ENCODE measurements at places on chromosomes 7 and 10. TPM values are rescaled to one million over a fixed set of nuclear protein-coding genes. Genes with fewer than 3 reads are reported as not detected.

- no peaks in the 10 kb centered on the region for H3K27me3 ChIP-seq
- DNase-seq = no peak
- H3K4me3 ChIP-seq = peak overlapping the region; percentile 34
- no peak overlapping the region for H3K27ac ChIP-seq
Observed at GRCh38 chr7:151339651-151340382, 1.8 kb upstream of the NUB1 start.

DNA sequence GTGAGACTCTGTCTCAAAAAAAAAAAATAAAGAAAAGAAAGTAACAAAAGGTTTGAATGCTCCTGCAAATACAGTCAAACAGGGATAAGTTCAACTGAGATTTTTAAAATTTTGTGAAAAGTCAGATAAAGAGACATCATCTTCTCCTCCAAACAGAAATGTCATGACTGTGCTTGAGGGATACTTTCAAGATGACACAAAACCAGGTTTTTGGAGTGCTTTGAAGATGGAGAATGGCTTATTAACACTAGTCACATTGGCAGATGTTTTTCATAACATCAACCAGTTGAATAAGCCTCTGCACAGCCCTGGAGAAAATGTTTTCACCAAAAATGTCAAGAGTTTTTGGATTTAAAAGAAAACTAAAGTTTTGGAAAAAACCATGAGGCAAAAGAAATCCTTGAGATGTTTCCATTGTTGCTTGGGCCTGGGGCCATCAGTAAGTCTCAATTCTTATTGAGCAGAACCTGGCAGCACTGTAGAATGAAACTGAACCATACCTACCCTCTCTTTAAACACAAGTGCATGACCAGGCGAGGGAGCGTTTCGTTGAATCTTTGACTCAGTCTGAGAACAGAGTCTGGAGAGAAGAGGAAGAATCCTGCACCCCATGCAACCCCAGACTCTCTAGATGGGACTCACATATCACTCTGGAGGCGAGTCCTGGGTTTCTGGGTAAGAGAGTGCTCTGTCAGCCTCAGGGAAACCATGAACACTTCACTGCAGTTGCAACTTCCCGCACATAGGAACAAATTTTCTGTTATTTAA, 37.4 kb upstream of the PRKCQ start:
- no peaks in the 10 kb centered on the region for H3K36me3 ChIP-seq
- DNase-seq = no peak
- H3K4me3 ChIP-seq = no peak overlapping the region
- H3K4me1 ChIP-seq = no peaks in the 10 kb centered on the region
- no peaks in the 10 kb centered on the region for H3K27me3 ChIP-seq

The CADPS2 gene
- 26.2 TPM for total RNA-seq

The AGMO gene
- total RNA-seq = 1.2 TPM

The CYP26A1 gene
- total RNA-seq = not detected
